ENCODE measurements at places on chromosomes 3 and 15. TPM values are rescaled to one million over a fixed set of nuclear protein-coding genes. Genes with fewer than 3 reads are reported as not detected.
A peak's percentile ranks its signal among the peaks of the same experiment; 100 is the strongest.

EOMES gene
- 0.08 TPM for polyA plus RNA-seq

PATL2 gene
- 0.80 TPM for polyA plus RNA-seq

RASGRP1 gene
- 4.7 TPM for polyA plus RNA-seq

GALNT15 gene
- polyA plus RNA-seq, result 2.8 TPM

ASB14 gene
- polyA plus RNA-seq, result 0.02 TPM

SLC27A2 gene
- 2.3 TPM for polyA plus RNA-seq

GANC gene
- 9.1 TPM for polyA plus RNA-seq

ABI3BP gene
- 2.6 TPM for polyA plus RNA-seq

TYRO3 gene
- 8.1 TPM for polyA plus RNA-seq

DISP2 gene
- 4.1 TPM for polyA plus RNA-seq

CCDC39 gene
- 0.16 TPM for polyA plus RNA-seq

PLA2G4E gene
- 0.05 TPM for polyA plus RNA-seq

GRCh38 chr15:52246686-52247431 is 48.7 kb downstream of the MYO5C start:
- DNase-seq, result no peak

DNA sequence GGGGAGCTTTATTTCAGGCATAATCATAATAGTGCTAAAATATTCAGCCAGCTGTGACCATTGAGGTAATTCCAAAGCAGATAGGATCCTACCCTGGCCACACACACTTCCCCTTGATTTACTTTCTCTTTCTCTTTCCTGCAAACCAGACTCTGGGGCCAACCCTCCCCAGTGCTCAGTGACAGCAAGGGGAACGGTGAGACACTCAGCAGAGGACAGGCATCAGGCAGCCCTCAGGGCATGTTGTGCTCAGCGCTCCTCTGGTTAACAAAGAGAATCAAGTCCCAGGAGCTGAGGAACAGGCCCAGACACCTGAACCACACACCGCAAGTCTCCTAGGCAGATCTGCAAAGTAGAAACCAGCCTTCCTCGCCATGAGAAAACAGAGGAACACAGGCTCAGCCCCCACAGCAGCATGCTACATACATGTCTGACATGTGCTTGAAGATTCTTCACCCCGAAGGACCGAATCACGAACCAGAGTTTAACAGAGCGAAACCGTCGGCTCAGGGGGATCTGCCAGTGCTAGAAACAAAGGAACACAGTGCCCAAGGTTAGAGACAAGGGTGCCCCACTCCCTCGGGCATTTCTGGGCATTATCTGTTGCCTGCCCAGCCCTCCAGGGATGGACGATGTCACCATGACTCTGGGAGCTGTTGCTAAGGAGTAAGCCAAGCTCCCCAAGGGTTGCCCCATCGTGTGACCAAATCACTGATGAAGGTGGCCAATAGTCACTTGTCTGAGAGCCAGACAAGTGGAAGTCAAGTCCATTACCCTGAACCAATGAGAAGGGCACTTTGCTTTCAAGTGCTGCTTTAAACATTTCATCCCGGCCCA is 17.5 kb downstream of the HDC start:
- no peak for DNase-seq

DNA sequence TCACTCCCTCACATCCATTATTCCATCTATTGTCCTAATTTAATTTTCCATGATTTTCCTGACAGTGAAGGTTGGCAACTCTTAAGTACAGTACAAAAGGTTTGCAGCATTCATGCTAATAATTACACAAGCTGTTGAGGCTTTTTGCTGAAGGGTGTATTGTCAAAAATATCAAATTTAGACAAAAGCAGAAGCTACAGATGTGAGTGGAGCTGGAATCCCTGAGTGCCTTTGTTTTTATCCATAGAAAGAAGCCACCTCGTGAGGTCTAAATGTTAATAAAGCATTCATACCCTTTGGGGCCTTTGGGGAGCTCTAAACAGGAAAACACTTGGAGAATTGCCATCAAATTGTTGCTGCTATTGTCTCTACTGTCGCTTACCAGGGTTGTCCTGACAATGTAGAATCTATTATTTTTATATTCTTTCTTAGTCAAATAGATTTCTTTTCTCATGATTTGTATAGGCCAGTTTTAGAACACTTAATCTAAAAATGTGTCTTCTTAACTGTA is 185.8 kb upstream of the ROBO1 start:
- DNase-seq, result no peak

DNA sequence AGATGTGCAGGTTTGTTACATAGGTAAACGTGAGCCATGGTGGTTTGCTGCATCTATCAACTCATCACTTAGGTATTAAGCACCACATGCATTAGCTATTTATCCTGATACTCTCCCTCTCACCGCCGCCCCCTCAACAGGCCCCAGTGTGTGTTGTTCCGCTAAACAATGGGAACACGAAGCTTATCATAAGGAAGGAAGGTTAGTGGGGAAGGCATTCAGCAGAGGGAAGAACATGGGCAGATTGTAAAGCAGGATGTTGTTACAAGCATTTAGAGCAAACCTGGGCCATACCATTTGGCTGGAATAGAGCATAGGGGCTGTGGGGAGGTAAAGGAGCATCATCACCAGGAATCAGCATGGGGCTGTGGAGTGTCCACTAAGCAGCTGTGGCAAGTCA is 111.8 kb downstream of the SSR3 start:
- DNase-seq, result no peak

GRCh38 chr3:114223143-114223542 is 14.2 kb downstream of the ZNF80 start:
- DNase-seq, result no peak

- no peak for DNase-seq
Measured at GRCh38 chr3:110031975-110032374, 694.6 kb upstream of the DPPA4 start.

DNA sequence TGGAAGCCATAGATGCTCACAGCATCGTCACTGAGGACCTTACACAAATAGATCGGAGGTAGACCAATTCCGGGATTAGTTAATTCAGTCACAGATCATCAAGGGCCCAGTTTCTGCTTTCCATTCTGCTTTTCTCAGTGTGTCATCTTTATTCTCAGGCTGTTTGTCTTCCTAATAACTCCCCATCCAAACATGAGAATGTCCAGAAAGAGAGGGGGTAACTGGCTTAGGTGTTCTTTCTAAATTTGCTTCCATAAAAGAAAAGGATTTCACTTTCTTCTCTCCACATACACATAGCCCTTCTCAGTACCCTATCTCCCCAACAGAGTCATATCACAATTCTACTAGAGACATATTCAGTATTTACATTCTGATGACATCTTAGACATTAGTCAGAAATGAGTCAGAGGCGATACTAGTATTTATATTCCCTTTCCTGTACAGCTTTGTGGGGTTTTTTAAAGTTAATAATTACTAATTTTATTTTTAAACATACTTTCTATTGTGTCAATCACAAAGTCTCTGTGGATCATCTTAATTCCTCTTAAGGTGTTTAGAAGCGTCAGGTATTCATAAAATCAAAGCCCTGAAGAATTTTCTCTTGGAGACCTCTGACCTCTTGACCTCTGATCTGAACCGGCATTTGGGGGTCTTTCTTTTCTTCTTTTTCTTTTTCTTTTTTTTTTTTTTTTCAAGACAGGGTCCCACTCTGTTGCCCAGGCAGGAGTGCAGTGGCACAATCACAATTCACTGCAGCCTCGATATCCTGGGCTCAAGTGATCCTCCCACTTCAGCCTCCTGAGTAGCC is 24.3 kb upstream of the IL12A start:
- no peak for DNase-seq

DNA sequence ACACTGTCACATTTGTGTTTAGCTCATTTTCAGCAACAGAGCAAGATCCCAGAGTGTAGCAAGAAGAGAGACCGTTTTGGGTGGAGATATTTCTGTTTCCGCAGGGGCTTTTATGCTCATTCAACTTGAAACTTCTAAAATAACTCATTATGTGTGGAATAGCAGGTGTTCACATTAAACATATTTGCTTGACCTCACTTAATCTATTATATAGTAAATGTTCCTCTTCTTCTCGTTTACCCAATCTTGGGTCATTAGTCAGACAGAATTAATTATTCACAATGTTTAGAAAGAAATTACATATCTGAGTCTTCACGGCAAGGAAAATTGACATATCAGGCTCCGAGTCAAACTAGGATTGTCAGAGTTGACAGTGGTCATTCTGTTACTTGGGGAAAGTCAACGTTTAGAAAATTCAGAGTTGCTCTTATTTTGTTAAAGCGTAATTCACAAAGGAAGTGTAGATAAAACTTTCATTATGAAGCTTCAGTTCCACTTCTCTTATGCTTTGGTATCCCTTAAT is 222.9 kb downstream of the TPRG1 start:
- DNase-seq, result no peak

- DNase-seq, result peak; percentile 24
Measured at GRCh38 chr3:50652709-50653108, 22.0 kb upstream of the DOCK3 start.

DNA sequence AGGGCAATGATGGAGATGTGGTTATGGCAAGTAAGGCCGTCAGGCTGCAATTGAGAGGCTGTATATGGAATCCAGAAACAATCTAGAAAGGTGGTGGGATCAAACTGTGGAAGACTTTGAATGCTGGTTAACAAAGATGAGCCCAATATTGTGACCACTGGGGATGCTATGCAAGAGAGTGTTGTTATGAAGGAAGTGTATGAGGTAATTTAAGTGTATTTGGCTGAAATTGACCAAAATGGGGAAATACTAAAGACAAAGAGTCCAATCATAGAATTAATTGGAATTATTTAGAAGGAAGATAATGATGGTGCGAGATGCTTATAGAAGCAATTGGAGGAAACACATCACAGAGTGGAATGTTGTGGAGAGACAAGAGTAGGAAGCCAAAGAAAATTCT is 24.5 kb downstream of the BTLA start:
- no peak for DNase-seq

DNA sequence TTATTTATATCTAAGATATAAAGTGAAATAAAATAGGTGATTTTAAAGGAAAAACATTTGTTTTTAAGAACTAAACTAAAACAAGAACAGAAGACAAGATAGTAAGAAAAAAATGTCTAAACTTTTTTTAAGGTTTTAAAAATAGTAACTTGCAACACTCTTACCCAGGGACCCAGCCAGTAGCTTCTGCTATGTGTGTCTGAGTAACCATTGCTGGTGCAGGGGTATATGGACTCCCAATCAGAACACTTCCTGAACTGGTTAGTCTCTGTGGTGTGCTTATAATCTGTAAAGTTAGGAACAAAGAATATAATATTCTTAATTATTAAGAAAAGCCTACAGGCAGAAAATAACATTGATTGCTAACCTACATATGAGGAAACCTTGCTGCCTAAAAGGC is 118.4 kb downstream of the ATP1B3 start:
- DNase-seq, result no peak

DNA sequence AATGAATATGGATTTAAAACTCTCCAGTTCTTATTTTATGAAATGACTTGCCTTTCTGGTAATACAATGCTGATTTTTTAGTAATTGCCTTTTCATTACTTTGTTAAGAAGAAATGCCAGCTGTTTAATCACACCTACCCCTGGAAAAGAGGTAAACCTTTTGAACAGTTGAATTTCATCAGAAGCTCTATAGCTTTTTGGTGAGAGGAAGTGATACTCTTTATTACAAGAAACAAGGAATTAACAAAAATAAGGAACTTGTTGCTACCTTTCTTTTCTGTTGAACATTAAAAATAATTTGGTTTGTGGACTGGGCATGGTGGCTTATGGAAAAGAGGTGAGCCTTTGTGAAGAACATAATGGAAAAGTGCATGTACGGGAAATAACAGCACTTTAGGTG is 19.7 kb downstream of the BLOC1S6 start:
- DNase-seq, result no peak

DNA sequence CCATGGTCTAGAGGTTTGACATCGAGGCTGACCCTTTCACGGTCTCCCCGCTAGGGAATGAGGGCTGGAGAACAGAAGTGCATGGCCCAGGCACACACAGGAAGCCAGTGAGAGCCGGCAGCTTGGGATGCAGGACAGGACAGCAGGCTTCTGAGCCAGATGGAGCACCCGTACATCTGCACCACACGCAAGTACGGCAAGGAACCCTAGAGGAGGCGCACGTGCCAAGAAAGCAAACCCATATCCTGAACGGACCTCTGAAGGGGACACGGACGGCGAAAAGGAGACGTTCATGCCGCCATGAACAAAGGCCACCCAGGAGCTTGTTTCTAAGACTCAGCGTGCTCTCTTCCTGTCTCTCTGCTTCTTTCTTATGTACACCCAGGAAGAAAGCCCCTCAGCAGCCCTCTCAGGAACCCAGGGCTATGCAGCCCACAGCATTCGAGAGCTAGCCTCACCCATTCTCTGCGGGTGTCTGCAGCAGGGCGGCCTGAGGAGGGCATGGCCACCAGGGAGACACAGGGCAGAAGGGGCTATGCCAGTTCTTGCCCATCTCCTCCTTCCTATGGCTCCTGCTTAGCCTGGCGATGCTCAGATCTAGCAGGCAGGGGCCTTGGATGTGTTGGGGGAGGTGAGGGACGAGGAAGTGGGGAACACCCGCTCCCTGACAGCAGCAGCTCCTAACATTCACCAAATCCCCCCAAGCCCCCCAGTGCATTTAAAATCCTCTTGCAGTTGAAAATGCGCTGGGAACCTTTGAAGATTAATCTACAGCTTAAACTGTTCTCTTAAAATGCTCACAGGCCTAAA is 81.3 kb downstream of the PCSK6 start:
- DNase-seq, result no peak

- no peak for DNase-seq
Measured at GRCh38 chr3:173932624-173933023, 535.1 kb downstream of the NLGN1 start.

- DNase-seq, result peak; percentile 86
Measured at GRCh38 chr3:57078635-57079473, 18.4 kb downstream of the SPATA12 start.

DNA sequence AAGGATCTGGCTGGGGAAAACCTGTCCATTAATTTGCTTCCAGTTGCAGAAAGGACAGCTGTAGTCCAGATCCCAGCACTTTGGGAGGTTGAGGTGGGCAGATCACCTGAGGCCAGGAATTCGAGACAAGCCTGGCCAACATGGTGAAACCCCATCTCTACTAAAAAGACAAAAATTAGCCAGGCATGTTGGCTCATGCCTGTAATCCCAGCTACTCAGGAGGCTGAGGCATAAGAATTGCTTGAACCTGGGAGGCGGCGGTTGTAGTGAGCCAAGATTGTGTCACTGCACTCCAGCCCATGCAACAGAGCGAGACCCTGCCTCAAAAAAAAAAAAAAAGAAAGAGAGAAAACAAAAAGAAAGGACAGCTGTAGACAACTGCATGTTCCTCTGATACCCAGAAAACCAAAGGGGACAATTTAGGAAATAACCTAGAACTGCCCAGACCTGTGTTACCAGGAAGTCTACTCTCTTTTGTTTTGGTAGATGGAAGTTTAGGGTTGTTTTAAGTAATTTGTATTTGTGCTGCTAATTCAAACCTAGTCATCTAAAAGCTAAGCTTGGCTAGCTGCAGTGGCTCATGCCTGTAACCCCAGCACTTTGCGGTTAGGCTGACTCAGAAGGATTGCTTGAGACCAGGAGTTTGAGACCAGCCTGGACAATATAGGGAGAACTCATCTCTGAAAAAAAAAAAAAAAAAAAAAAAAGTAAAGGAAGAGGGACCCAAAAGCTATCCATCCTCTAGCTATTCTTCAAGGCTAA is 22.7 kb downstream of the EXD1 start:
- no peak for DNase-seq

DNA sequence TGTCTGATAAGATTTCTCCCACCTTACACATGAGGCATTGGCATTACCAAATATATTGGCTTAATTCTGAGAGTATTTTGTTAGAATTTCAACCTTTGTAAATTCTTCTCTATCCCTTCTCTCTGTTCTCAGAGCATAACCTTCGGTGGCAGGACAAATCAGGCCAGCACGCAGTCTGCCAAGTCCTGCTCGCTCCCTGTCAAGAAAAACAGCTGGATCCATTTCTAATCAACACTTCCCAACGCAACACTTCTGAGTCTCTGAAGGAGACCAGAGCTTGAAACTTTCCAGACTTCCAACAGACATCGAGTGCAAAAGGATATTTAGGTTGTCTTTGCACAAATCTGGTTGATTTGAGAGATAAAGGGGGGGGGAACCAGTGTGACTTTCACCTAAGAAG is 125.7 kb downstream of the SV2B start:
- DNase-seq, result no peak

Measured in pancreas (tissue), 10 donors.